Progenitor cell of endocrine pancreas (in vitro differentiated cells): ENCODE measurements at places on chromosomes 4 and X. TPM values are rescaled to one million over a fixed set of nuclear protein-coding genes. Genes with fewer than 3 reads are reported as not detected.

DNA sequence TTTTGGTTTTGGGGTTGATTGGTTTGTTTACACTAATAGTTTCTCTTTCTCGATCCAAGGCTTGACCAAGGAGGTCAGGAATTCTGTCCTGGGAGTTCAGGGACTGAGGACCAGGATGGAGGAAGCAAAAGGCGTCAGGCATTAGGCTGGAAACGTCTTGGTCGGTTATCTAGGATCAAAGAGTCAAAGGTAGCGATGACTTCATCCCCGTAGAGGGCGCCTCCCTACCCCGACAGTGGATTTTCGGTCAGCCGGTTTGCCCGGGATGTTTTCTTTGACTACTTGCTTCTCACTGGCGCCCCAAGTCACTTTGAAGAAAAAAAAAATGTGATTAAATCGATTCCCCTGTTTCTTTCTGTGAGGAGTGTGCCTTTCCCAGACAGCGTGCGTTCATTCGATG is 980 bp upstream of the FHDC1 start:
- DNase-seq: peak; percentile 34
- peaks cover 28% of the 10 kb centered on the region for H3K4me1 ChIP-seq
- peak overlapping the region; percentile 84 for H3K4me3 ChIP-seq
- H3K27ac ChIP-seq: peak overlapping the region; percentile 98
- H3K36me3 ChIP-seq: peaks cover 1% of the 10 kb centered on the region

Gene KLB
- 0.36 and 0.43 TPM in 2 replicates for total RNA-seq

- no peak overlapping the region for H3K27ac ChIP-seq
- H3K4me3 ChIP-seq: no peak overlapping the region
- no peak for DNase-seq
- peaks cover 3% of the 10 kb centered on the region for H3K27me3 ChIP-seq
- no peaks in the 10 kb centered on the region for H3K4me1 ChIP-seq
Measured at GRCh38 chr4:100935090-100935489, 412.2 kb downstream of the PPP3CA start.

GRCh38 chr4:107800706-107801105 is 24.0 kb upstream of the SGMS2 start:
- no peaks in the 10 kb centered on the region for H3K27me3 ChIP-seq
- H3K36me3 ChIP-seq: no peaks in the 10 kb centered on the region
- no peak for DNase-seq
- no peak overlapping the region for H3K27ac ChIP-seq
- H3K4me1 ChIP-seq: no peaks in the 10 kb centered on the region

GRCh38 chrX:54116391-54116790 is 66.7 kb downstream of the FAM120C start:
- peaks cover 4% of the 10 kb centered on the region for H3K36me3 ChIP-seq
- no peaks in the 10 kb centered on the region for H3K4me1 ChIP-seq
- no peak for DNase-seq
- H3K27ac ChIP-seq: no peak overlapping the region

GRCh38 chr4:187065396-187065795 is 341.7 kb upstream of the FAT1 start:
- H3K27me3 ChIP-seq: no peaks in the 10 kb centered on the region
- no peaks in the 10 kb centered on the region for H3K36me3 ChIP-seq
- H3K27ac ChIP-seq: no peak overlapping the region
- no peak overlapping the region for H3K4me3 ChIP-seq
- H3K4me1 ChIP-seq: no peaks in the 10 kb centered on the region
- no peak for DNase-seq

GRCh38 chr4:71004281-71004851 is 10.9 kb downstream of the DCK start:
- peaks cover 38% of the 10 kb centered on the region for H3K36me3 ChIP-seq
- H3K4me1 ChIP-seq: peaks cover 21% of the 10 kb centered on the region
- no peak overlapping the region for H3K4me3 ChIP-seq
- DNase-seq: no peak

DNA sequence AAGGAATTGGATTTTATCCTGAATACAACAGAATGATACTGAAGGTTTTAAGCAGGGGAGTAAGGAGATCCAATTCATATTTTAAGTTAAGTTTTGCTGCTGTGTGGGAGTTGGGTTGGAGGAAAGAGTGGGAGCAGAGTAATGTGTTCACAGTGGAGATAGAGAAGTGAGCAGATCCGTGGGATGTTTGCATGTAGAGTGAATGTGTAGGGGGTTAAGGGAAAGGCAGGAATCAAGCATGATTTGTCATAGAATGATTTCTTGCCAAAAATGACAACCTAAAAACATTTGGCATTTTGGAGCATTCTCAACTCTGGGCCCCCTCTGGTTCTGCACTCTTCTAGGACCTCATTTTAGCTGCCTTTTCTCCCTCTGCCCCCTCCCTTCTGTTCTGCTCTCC is 76.6 kb downstream of the ARHGAP10 start:
- H3K4me3 ChIP-seq: no peak overlapping the region
- H3K4me1 ChIP-seq: peaks cover 22% of the 10 kb centered on the region
- no peak for DNase-seq
- H3K27ac ChIP-seq: no peak overlapping the region

Gene KLHL4
- 0.74 and 1.0 TPM in 2 replicates for total RNA-seq

DNA sequence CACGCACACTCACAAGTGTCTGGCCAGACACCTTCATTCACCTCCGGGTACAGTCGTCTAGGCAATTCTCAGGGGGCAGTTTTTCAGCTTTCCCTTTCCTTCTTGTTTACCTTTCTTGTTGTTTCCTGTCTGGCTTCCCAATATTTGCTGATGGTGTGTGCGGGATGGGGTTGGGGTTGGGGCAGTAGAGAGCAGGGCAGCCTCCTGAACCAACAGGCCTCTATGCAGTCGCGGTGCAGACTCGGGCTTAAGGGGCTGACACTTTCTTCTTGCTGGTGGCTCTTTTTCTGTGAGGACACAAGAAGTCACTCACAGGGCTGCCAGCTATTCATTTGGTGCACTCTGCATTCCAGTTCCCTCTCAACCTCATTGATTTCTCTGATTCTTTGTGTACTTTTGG is 56.4 kb downstream of the NBDY start:
- peaks cover 13% of the 10 kb centered on the region for H3K4me1 ChIP-seq
- peak overlapping the region; percentile 76 for H3K27ac ChIP-seq

- H3K36me3 ChIP-seq: peaks cover 44% of the 10 kb centered on the region
- H3K4me3 ChIP-seq: no peak overlapping the region
- no peaks in the 10 kb centered on the region for H3K27me3 ChIP-seq
Measured at GRCh38 chrX:7054219-7055216, 93.0 kb upstream of the STS start.

- peaks cover 2% of the 10 kb centered on the region for H3K36me3 ChIP-seq
- H3K27ac ChIP-seq: no peak overlapping the region
- no peaks in the 10 kb centered on the region for H3K4me1 ChIP-seq
- H3K27me3 ChIP-seq: no peaks in the 10 kb centered on the region
- H3K4me3 ChIP-seq: no peak overlapping the region
Measured at GRCh38 chrX:70755850-70756249, 152.7 kb downstream of the TEX11 start.

DNA sequence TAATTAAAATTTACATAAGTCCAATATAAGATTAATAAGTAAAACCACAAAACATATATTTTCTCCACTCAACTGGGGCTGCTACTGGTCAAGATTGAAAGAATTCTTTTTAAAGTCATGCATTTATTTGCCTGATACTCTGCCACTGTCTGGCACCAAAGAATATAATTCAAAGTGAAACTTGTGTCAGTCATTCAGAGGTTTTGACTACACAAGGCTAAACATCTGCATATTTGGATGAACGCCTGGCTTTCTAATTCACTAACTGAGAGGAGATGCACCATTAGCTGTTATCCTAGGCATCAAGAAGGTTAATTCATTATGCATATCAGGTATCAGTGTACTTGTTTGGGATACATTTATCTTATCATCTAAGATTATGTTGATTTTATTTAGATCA is 598.5 kb downstream of the CENPC start:
- DNase-seq: no peak

DNA sequence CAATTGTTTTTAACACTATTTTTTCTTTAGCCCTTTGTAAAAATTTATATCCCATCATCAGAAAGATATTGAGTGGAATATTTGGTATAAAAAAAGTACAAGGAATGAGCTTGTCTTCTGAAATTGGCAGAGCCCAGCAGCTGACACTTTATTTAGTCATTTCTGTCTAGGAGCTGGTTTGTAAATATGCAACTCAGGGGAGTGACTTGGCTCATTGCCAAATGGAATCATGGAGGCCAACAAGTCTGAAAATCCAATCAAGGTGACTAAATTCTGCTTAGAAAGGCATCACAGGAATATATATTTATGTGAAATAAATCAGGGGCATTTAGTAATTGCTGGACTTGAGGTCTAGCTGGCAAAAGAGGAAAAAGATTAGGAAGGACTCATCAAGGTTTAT is 74.4 kb downstream of the OTC start:
- no peaks in the 10 kb centered on the region for H3K36me3 ChIP-seq
- no peaks in the 10 kb centered on the region for H3K27me3 ChIP-seq
- no peaks in the 10 kb centered on the region for H3K4me1 ChIP-seq
- no peak overlapping the region for H3K4me3 ChIP-seq

Gene ZNF157
- 2.0 TPM in 2 replicates for total RNA-seq

GRCh38 chr4:116027311-116027710 is 913.9 kb upstream of the NDST4 start:
- H3K27me3 ChIP-seq: no peaks in the 10 kb centered on the region
- DNase-seq: no peak

Gene PDZD11
- total RNA-seq: 38.2 and 42.2 TPM in 2 replicates

Gene PGAM4
- total RNA-seq: not detected in 2 replicates

Gene RENBP
- 2.5 and 3.3 TPM in 2 replicates for total RNA-seq

DNA sequence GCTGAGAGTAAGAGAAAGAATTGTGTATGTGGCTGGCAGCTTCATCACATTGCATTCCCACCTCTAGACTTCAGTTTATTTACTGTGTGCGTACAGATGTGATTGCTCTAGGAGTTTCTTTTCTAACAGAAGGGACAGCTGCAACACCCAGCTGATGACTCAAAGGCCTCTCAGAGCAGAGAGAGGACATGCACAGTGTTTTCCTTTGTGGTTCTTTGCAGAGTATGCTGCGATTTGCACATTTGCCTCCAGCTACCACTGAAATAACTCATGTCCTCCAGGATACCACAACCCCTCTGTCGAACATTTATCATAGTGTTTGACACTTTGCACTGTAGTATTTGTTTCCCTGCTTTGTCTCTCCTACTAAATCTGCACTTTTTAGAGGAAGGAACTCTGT is 294.1 kb downstream of the STIM2 start:
- no peak overlapping the region for H3K27ac ChIP-seq
- no peaks in the 10 kb centered on the region for H3K27me3 ChIP-seq
- peaks cover 8% of the 10 kb centered on the region for H3K4me1 ChIP-seq

DNA sequence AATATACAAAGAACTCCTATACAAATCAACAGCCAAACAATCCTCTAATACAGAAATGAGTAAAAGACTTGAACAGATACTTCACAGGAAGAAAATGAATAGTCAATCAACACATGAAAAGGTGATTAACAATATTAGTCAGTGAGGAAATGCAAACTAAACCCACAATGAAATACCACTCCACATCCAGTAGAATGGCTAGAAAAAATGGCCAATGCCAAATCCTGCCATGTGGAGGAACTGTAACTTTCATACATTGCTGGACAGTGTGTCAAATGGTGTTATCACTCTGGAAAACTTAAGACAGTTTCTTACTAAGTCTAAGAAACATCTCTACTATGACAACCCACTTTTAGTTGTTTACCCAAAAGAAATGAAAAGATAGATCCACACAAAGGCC is 59.5 kb downstream of the NSG1 start:
- no peak overlapping the region for H3K27ac ChIP-seq
- H3K36me3 ChIP-seq: peaks cover 3% of the 10 kb centered on the region
- DNase-seq: no peak
- H3K27me3 ChIP-seq: no peaks in the 10 kb centered on the region
- peaks cover 13% of the 10 kb centered on the region for H3K4me1 ChIP-seq
- H3K4me3 ChIP-seq: no peak overlapping the region

DNA sequence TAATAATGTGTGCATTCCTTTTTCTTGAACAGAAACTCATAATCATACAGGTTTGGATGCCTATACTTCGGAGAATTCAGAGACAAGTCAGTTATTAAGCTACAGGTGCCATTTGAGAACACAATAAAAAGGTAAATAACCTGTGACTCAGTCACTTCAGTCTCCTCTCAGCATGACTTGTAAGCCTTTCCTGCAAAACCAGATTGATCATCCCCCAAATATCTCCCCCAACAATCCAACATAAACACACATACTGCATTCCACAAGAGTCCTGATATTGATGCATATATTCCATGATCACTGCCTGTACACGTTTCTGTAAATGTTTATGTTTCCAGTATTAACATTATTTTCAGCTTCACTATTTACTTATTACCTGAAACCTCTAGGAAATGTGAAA is 110.8 kb downstream of the PWWP3B start:
- H3K4me1 ChIP-seq: no peaks in the 10 kb centered on the region
- H3K4me3 ChIP-seq: no peak overlapping the region
- H3K36me3 ChIP-seq: no peaks in the 10 kb centered on the region
- H3K27me3 ChIP-seq: no peaks in the 10 kb centered on the region

GRCh38 chr4:74793757-74794381 is 454 bp downstream of the BTC start:
- peak; percentile 58 for DNase-seq
- H3K27me3 ChIP-seq: peaks cover 33% of the 10 kb centered on the region
- H3K4me1 ChIP-seq: peaks cover 13% of the 10 kb centered on the region
- peak overlapping the region; percentile 86 for H3K4me3 ChIP-seq

DNA sequence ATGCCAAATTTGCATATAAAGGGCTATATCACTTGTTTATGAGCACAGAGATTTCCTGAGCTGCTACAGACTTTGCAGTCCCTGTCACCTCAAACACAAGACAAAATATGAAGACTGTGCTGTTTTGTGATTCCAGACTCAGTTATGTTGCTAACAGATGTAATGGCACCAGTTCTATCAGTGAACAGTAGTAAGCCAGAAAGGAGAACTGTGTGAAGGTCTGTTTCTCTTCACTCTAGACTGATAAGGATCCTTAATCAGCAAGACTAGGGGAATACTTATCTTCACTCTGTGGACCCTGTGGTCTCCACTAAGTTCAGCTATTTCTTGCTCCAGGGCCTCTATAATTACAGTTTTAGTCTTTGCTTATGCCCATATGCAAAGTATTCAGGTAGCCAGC is 82.7 kb downstream of the ANXA5 start:
- H3K36me3 ChIP-seq: no peaks in the 10 kb centered on the region
- H3K27ac ChIP-seq: no peak overlapping the region
- H3K4me3 ChIP-seq: no peak overlapping the region
- DNase-seq: no peak
- H3K27me3 ChIP-seq: no peaks in the 10 kb centered on the region

DNA sequence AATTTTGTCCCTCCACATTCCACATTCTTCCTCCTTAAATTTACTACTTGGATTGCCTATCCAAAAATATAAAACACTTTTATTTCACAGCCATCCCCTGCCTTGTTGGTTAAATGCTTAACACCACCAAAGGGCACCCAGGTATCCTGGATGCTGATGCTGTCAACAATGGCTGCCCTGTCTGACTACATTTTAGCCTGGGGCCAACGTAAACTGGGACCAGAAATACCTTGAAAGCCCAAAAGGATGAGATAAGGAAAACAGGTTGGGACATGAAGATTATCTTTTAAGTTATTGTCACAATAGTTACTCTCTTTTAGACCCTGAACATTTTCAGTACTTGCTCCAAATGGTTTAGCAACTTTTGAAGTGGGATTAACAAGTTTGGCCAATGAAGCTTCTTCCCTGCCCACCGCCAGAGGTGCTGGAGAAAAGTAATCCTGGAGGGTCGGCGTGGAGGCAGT is 775 bp upstream of the YIPF6 start:
- H3K27me3 ChIP-seq: peaks cover 2% of the 10 kb centered on the region
- peak overlapping the region; percentile 93 for H3K4me3 ChIP-seq
- H3K27ac ChIP-seq: peak overlapping the region; percentile 100
- H3K4me1 ChIP-seq: peaks cover 5% of the 10 kb centered on the region
- peaks cover 5% of the 10 kb centered on the region for H3K36me3 ChIP-seq

GRCh38 chr4:9999956-10000561 is 21.2 kb downstream of the SLC2A9 start:
- H3K4me1 ChIP-seq: peaks cover 12% of the 10 kb centered on the region
- H3K27ac ChIP-seq: no peak overlapping the region
- no peak for DNase-seq
- no peaks in the 10 kb centered on the region for H3K36me3 ChIP-seq
- H3K4me3 ChIP-seq: no peak overlapping the region
